ENCODE measurements at places on chromosomes 16 and 17.

DNA sequence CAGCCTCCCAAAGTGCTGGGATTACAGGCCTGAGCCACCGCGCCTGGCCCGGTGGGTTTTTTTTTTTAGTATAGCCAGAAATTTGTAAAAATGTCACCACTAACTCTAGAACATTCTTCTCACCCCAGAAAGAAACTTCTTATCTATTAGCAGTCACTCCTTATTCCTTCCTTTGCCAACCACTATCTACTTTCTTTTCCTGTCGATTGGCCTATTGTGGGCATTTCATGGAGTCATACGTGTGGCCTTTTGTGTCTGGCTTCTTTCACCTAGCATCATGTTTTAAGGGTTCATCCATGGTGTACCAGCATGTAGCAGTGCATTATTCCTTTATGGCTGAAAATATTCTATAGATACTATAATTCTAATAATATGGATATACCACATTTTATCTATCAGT lies 3.6 kb downstream of the CYB5D2 start:
- DNase-seq, result no peak

DNA sequence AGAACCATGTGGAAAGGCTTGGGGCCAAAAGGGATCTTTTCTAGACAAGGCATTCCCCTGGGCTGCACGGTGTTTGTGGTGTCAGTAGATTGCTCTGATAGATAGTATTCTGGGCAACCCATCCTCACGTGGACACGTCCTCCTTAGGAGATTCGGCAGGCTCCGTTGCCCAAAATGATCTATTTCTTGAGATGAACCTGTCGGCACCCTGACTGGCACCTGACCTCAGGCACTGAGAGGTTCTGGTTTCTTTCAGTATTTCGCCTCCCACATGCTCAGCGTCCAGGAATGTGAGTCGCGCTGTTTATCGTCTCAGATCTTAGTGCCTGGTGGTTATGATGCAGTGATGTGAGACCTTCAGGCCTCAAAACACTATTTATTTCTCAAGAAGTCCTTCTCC lies 89.7 kb downstream of the MARCHF10 start:
- DNase-seq, result peak; percentile 31

- no peak for DNase-seq
These were observed 15.3 kb upstream of the UBE2I start for GRCh38 chr16:1293921-1294656.

- DNase-seq, result no peak
These were observed 11.6 kb downstream of the SRCIN1 start for GRCh38 chr17:38594152-38594551.

DNA sequence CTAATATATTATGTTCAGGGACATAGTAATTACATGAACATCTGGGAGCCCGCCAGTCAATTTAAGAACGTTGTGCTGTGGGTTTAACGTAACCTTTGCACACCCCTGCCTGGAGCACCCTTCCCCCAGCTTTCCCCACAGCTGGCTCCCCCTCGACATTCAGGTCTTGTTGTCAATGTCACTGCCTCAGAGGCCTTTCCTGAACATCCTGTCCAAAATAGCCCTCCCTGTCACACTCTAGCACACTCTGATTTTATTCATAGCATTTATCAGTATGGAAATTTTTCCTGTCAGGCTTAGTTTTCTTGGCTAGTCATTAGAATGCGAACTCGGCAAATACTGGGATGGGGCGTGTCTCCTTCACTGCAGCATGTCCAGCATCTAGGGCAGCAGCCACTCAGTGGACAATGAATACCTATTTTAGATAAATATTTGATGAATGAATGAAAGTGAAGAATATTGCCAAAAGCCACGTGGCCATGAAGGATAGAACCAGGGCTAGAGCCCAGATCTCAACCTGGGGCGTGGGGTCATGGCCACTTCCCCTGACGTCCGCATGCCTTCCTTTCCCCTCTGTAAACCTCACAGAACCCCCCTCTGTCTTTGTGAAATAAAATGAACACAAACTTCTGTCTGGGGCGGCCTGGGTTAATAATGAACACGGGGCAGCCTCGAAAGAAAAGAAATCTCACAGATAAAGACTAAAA lies 10.5 kb downstream of the PIK3R6 start:
- DNase-seq, result no peak

DNA sequence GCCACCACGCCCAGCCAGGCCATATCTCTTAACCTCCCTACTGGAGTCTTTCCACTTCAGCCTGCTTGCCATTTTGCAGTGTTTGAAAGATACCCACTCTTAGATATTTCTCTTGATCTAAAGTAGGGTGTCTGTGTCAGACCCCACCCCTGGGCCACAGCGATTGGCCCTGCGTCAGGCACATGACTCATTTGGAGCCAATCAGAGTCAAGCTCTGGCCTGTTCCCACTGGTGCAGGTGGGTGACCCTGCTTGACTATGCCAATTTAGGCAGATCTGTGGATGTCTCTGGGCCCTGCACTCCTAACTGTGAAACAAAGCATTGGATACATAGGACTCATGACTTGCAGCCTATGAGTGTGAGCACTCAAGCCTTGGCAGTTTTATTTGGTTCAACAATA lies 27.6 kb downstream of the FOXL1 start:
- DNase-seq, result no peak

GRCh38 chr16:57475711-57476339 lies 10.5 kb downstream of the DOK4 start:
- DNase-seq, result peak; percentile 64

DNA sequence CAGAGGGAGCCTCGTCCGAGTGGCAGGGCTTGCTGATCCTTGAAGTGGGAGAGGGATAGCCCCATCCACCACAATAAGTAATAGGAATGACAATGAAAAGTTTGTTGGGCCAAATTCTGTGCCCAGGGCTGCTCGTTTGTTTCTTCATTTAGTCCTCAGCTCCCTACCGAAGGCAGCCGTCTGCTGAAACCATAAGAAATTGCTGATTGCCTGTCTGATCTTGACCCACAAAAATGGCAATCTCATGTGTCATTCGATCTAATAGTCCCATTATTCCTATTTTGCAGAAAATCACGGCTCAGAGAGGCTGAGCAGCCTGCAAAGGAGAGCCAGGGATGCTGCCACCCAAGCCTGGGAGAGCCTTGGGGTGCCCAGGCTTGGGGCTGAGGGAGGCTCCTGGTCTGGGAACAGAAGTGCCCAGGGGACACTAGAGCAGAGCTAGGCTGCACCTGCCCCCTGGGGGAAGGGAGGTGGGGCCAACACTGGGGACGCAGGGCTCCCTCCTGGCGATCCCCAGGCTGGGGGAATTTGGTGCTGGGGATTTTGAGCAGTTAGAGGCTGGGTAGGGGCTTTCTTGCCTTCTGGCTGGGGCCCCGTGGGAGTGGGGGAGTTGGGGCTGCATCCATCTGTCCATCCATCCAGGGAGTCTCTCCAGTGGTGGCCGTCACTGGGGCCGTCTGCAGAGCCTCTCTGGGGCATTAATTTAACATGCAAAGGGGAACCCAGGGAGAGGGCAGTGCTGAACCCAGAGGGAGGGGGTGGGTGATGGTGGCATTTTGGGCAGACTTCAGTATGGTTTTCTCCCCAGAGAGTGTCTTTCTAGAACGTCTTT lies 53.5 kb downstream of the SOCS1 start:
- no peak for DNase-seq

- no peak for DNase-seq
These were observed 23.3 kb upstream of the SUPT4H1 start for GRCh38 chr17:58375256-58375655.

- DNase-seq, result no peak
These were observed 115.4 kb downstream of the SHISA6 start for GRCh38 chr17:11356371-11356770.

GRCh38 chr17:42340691-42341127 lies 47.5 kb downstream of the STAT3 start:
- DNase-seq, result peak; percentile 27

DNA sequence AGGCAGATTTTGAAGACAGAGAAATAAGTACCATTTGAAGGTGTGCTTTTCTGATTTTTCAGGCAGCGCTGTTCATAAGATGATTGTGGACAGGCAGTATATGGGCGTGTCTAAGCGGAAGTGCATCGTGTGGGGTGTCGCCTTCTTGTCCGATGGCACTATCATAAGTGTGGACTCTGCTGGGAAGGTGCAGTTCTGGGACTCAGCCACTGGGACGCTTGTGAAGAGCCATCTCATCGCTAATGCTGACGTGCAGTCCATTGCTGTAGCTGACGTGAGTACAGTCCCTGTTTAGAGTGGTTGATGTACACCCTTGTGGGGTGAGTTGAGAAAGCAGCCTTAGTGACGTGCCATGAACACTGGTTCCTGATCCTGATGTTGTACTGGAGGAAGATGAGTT lies 10.7 kb downstream of the UTP4 start:
- no peak for DNase-seq

DNA sequence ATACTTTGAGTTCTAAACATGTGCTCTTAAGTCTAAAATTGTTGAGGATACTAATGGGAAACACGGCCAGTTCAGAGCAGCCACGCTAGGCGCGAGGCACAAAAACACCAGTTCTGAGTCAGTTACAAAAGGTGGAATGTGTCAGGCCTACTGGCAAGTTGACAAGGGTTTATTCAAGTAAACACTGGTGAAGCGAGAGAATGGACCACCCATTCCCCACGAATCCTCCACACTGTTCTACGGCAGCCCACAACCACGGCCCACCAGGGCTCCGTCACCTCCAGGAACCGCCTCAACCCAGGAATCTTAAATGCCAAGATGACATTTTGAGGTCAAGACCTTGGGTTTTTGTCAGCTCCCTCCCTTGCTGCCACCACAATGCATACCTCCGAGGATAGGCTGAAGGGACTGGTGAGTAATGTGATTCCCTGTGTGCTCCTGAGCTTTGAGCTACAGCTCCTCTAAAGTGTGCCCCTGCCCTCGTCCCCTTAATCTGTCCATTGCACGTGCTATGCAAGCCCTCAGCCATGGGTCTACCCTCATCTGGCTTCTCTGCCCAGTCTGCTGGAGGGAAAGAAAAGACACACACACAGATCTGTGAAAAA lies 28.5 kb upstream of the TRAP1 start:
- no peak for DNase-seq

DNA sequence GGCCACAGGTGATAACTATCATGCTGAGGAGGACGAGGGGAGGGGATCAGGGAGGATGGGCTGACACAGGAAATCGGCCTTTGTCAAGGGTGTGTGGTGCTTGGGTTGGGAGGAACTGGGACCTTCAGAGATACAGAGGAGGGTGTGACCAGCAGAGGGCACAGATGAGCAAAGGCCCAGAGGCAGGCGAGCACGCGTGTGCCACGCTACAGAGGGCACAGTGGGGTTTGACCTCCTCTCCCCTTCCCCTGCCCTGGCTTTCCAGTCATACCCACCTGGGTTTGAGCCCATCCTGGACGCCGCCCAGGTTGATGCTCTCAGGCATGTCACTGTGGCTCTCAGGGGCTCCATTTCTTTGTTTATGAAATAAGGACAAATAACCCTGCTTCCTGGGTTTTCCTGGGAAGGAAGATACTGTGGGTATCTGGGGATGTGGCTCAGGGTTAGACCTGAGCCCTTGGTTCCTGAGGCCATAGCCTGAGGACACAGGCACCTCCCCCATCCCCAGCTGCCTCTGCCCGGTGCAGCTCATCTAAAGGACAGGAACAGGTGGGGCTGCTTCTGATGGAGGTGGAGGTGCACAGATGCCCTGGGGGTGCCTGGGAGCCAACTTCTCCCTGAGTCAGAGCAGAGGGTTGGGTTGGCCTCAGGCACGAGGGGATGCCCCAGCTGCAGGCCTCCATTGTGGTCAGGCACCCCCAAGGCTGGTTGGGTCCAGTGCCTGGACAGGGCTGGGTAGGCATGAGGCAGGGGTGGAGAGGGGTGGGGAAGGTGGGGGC lies 51.8 kb downstream of the BEAN1 start:
- DNase-seq, result peak; percentile 78

DNA sequence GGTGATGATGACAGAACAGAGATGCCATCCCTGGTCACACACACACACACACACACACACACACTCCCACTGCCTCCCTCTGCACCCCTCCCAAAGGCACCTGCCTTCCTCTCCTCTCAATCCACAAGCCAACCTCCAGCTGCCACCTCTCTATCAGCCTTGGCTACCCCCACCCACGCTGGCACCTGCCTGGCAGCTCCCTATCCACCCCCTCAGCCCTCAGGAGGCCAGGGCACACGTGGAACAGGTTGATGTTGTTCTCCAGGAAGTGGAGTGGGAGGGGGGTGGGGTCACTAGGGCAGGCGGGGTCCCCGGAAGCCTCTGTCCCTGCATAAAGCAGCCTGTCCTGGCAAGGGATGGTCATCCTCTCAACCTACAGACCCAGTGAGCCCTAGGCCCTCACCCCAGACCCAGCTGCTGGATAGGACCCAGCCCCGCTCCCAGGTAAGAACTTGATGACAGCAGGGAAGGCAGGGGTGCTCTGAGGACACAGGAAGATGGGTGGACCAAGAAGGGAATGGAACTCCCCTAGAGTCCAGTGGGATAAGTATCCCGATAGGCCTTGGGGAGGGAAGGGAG lies at the start of gene GSDMA:
Gene GSDMA, plus strand, starts transcription at position 363 of the 579 bp plus-strand sequence. CDS start 2,684 bp downstream, outside the sequence.
- no peak for DNase-seq

- DNase-seq, result no peak
These were observed 34.4 kb upstream of the RAB11FIP4 start for GRCh38 chr17:31357091-31357490.

- DNase-seq, result no peak
These were observed 122.0 kb downstream of the CPPED1 start for GRCh38 chr16:12681653-12682052.

- DNase-seq, result no peak
These were observed 41.5 kb upstream of the MYOCD start for GRCh38 chr17:12624211-12624610.

DNA sequence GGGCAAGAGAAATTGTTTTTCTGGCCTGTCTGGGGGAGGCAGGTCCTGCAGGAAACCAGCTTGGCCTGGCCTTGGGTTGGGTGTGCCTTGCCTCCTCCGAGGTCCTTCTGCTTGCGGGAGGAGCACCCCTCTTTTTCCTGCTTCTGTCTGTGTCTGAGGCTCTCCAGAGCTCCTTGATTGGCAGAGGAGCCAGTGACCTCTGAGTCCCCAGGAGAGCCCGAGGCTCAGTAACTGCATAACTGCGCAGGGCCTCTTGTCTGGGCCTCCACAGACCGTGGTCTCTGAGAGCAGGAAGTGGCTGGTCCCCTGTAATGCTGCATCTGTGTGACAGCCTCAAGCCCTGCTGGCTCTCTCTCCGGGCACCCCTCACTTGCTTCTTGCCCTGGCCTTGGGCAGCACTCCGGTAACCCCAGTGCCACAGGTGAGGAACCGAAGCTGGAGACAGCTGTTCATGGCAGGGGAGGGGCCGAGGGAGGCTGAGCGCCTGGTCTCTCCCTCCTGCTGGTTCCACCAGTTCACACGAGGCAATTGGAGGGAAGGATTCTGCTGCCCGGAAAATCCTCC lies 1.6 kb downstream of the CAPN15 start:
- DNase-seq, result no peak

- no peak for DNase-seq
These were observed 194.9 kb upstream of the CDH11 start for GRCh38 chr16:65316808-65317207.
